Tibial nerve (tissue), 4 donors: ENCODE measurements at places on chromosomes 12 and 14.
A peak's percentile ranks its signal among the peaks of the same experiment; 100 is the strongest.

GRCh38 chr12:89468648-89469326 is 55.8 kb downstream of the GALNT4 start:
- no peak overlapping the region for H3K27ac ChIP-seq
- H3K4me3 ChIP-seq, result no peak overlapping the region
- H3K4me1 ChIP-seq, result no peaks in the 10 kb centered on the region
- no peak for DNase-seq
- H3K27me3 ChIP-seq, result no peaks in the 10 kb centered on the region

DNA sequence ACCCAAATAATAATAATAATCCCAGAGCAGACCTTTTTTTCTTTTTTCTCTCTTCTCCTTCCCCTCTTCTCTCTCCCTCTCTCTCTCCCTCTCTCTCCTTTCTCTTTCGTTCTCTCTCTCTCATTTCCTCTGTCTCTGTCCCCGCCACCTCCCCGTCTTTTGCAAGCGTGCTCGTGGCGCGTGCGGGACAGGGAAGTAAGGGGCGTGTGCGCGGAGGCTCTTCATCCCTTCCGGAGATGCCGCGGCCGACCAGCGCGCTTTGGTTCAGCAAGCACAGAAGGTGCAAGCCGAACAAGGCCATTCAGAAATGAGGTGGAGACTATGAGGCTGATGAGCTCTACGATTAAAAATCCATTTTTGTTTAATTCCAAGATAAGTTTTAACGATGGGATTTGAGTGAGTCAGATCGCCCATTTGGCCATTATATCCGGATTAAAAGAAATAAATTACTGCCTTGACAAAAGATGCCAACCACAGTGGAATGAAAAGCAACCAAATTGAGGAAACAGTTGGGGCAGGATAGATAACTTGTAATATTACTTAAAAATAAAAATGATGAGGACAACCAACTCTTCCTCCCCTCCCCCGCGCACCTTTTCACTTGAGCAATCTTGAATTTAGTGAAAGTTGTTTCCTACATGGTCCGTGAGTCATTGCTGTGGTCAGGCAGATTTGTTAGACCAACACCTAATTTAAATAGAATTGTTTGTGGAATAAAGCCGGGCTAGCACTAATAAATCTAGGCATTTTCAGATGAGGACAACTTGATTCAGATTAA is 1.2 kb upstream of the AMIGO2 start:
- H3K27me3 ChIP-seq, result no peaks in the 10 kb centered on the region
- H3K4me1 ChIP-seq, result peaks cover 13% of the 10 kb centered on the region
- peak overlapping the region; percentile 71 for H3K4me3 ChIP-seq
- H3K27ac ChIP-seq, result peak overlapping the region; percentile 61
- H3K36me3 ChIP-seq, result no peaks in the 10 kb centered on the region
- peak; percentile 41 for DNase-seq

DNA sequence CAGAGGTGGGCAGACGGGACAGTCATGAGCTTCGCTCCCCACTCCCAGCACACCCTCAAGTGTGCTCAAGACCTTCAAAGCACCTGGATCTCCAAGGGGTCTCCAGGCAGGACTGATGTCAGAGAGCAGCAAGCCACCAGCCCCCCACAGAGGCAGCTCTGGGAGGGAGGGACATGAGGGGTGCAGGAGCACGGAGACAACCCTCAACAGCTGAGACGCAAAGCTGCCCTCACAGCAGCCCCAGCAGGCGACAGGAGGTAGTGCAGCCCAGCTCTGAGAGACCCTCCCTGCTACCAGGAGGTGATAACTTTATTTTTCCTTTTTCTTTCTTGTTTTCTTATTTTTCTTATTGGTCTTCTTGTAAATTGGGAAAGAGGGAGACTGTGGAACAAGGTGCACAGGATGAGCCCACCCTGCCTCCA is 17.9 kb downstream of the SIVA1 start:
- H3K27me3 ChIP-seq, result no peaks in the 10 kb centered on the region
- H3K36me3 ChIP-seq, result no peaks in the 10 kb centered on the region
- no peak overlapping the region for H3K27ac ChIP-seq

DNA sequence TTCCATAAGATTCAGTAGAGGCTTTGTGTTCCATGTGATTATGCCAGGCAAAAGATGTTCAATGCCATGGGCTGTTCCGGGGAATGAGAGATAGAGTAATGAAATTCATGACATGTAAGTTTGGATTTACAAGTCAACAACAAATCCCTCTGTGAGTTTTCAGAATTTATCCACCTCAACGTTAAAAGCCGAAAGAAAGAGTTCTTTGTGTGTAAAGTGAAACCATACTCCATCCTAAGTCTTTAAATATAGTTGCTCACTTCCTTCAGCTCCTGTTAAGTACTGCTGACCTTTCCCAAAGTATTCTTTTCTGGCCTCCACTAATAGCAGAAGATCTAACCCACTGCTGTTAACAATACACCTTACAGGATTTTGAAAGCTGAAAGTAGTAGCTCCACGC is 190.0 kb downstream of the TMX1 start:
- H3K27me3 ChIP-seq, result no peaks in the 10 kb centered on the region
- H3K27ac ChIP-seq, result peak overlapping the region; percentile 77
- peak overlapping the region; percentile 17 for H3K4me3 ChIP-seq
- H3K4me1 ChIP-seq, result no peaks in the 10 kb centered on the region

DNA sequence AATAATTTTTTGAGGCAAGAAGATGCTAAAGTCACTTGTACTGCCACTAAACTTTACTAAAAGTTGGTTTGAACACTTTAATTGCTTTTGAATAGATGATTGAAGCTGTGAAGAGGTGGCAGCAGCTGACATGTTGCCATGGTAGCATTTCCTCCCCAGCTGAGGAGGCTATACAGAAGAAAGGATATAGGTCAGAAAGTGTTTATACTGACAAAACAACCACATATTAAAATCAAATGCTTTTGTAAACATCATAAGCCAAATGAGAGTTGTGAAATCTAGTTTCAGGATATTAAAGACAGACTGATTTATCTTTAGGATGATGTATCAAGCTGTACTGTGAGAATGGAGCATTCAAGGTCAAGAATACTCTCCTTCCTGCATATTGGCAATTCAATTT is 41.7 kb downstream of the TSPAN19 start:
- DNase-seq, result no peak
- H3K27ac ChIP-seq, result no peak overlapping the region
- H3K36me3 ChIP-seq, result no peaks in the 10 kb centered on the region
- no peak overlapping the region for H3K4me3 ChIP-seq

- H3K4me1 ChIP-seq, result no peaks in the 10 kb centered on the region
- DNase-seq, result peak; percentile 26
- H3K27ac ChIP-seq, result no peak overlapping the region
- no peaks in the 10 kb centered on the region for H3K27me3 ChIP-seq
- H3K4me3 ChIP-seq, result no peak overlapping the region
- H3K36me3 ChIP-seq, result no peaks in the 10 kb centered on the region
Observed at GRCh38 chr12:19546027-19546426, 106.7 kb downstream of the AEBP2 start.

GRCh38 chr14:20657216-20658211 is 16.0 kb upstream of the OR6S1 start:
- H3K27ac ChIP-seq, result no peak overlapping the region
- H3K4me3 ChIP-seq, result no peak overlapping the region
- H3K27me3 ChIP-seq, result no peaks in the 10 kb centered on the region
- no peaks in the 10 kb centered on the region for H3K4me1 ChIP-seq
- H3K36me3 ChIP-seq, result no peaks in the 10 kb centered on the region

- DNase-seq, result no peak
- no peak overlapping the region for H3K4me3 ChIP-seq
- no peaks in the 10 kb centered on the region for H3K36me3 ChIP-seq
Observed at GRCh38 chr12:114041136-114041535, 75.0 kb upstream of the RBM19 start.

GRCh38 chr12:115752913-115753726 is 524.4 kb downstream of the MED13L start:
- H3K27me3 ChIP-seq, result peaks cover 4% of the 10 kb centered on the region
- DNase-seq, result no peak

DNA sequence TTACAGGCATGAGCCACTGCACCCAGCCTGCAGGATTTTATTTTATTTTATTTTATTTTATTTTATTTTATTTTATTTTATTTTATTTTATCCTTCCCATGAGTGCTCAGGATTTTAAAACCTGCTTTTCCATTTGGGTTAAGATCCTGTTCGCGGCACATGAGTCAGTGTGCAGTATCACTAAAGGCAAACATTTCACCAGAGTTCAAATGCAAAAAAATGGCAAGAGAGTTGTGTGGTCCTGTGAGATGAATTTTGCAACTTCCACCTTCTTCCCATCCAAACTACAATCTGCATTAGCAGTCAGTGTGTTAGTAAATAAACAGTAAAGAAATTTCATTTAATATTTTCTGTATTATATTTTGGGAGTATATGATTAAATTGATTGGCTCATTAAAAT is 29.0 kb downstream of the MOAP1 start:
- H3K27ac ChIP-seq, result no peak overlapping the region
- no peak for DNase-seq
- no peaks in the 10 kb centered on the region for H3K36me3 ChIP-seq
- no peak overlapping the region for H3K4me3 ChIP-seq
- H3K4me1 ChIP-seq, result no peaks in the 10 kb centered on the region

DNA sequence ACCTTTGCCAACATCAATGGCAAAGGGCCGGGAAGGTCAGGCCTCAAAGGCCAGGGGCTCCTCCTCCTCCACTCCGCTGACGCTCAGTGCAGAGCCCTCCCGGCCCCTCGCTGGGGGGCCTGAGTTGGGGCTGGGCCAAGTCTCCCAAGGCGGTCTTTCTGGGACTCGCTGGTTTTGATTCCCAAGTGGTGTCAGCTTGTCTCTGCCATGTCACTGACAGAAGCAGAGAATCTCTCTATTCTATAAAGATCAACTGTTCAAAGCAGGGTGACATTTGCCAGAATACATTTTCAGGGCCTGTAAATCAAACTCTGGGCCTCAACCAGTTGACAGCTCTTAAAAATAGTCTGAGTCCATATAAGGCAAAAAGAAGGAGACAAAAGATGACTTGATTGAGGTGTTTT is 75.9 kb downstream of the CCDC88C start:
- no peaks in the 10 kb centered on the region for H3K36me3 ChIP-seq
- H3K27ac ChIP-seq, result no peak overlapping the region
- H3K27me3 ChIP-seq, result peaks cover 6% of the 10 kb centered on the region
- H3K4me1 ChIP-seq, result no peaks in the 10 kb centered on the region
- DNase-seq, result no peak

DNA sequence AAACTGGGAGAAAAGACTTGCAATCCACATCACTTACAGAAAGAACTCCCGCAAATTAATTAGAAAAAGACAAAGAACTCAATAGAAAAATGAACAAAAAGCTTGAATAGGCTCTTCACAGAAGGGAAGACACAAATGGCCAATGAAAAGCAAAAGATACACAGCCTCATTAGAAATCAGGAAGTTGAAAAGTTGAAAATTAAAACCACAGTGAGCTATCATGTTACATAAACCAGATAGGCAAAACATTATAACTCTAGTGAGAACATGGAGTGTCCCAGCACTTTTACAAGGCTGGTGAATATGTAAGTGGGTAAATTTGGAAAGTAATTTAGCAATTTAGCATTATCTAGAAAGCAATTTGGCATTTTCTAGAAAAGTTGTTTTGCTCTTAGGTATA is 158.4 kb upstream of the RASSF8 start:
- DNase-seq, result no peak
- no peaks in the 10 kb centered on the region for H3K27me3 ChIP-seq
- H3K4me3 ChIP-seq, result no peak overlapping the region
- no peaks in the 10 kb centered on the region for H3K4me1 ChIP-seq
- no peaks in the 10 kb centered on the region for H3K36me3 ChIP-seq
- H3K27ac ChIP-seq, result no peak overlapping the region

DNA sequence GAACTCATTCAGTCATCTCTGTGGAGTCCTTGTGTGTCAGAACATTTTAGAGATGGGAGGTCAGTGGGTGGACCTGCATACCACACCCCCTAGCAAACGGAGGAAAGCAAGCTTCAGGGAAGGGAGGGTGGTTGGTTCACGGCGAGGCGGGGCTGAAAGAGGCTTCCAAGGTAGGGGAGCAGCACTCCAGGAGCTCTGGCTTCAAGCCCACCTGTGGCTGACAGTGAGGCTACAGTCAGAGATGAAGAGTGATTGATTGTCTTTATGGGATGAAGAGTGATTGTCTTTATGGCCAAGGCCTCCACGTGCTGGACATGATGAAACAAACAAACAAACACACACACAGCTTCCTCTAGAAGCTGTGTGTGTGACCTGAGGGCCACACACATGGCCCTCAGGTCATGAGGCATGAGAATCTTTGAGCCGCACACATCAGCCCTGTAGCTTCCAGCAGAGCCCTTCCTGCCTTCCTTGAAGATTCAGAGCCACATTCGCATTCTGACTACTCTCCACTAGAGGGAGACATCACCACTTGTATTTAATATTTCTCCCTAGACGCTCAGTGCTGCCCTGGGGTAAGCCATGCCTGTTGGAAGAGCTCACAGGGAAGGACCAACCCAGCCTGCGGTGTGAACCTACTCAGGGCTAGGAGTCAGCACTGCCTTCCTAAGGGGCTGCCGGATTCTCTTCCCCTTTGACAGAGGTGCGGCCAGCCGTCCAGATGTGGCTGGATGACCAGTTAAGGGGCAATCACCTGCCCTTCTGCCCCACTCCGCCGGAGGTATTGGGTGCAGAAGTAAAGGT is 54.4 kb upstream of the KCNA1 start:
- H3K4me1 ChIP-seq, result peaks cover 8% of the 10 kb centered on the region
- H3K4me3 ChIP-seq, result no peak overlapping the region
- no peak overlapping the region for H3K27ac ChIP-seq
- DNase-seq, result no peak
- H3K27me3 ChIP-seq, result peaks cover 5% of the 10 kb centered on the region

- no peaks in the 10 kb centered on the region for H3K36me3 ChIP-seq
- H3K4me3 ChIP-seq, result peak within 1 kb of the TSS; percentile 49
- H3K27me3 ChIP-seq, result no peaks in the 10 kb centered on the region
Observed at GRCh38 chr12:6647083-6647604, at the start of gene ACRBP. ACRBP (minus strand) TSS chr12:6647432; CDS start chr12:6647366, 66 bp downstream.

GRCh38 chr14:23045419-23046357 is 3.7 kb downstream of the PSMB11 start:
- H3K27me3 ChIP-seq, result no peaks in the 10 kb centered on the region
- no peak overlapping the region for H3K4me3 ChIP-seq
- DNase-seq, result no peak
- no peak overlapping the region for H3K27ac ChIP-seq
- no peaks in the 10 kb centered on the region for H3K36me3 ChIP-seq
- H3K4me1 ChIP-seq, result no peaks in the 10 kb centered on the region

DNA sequence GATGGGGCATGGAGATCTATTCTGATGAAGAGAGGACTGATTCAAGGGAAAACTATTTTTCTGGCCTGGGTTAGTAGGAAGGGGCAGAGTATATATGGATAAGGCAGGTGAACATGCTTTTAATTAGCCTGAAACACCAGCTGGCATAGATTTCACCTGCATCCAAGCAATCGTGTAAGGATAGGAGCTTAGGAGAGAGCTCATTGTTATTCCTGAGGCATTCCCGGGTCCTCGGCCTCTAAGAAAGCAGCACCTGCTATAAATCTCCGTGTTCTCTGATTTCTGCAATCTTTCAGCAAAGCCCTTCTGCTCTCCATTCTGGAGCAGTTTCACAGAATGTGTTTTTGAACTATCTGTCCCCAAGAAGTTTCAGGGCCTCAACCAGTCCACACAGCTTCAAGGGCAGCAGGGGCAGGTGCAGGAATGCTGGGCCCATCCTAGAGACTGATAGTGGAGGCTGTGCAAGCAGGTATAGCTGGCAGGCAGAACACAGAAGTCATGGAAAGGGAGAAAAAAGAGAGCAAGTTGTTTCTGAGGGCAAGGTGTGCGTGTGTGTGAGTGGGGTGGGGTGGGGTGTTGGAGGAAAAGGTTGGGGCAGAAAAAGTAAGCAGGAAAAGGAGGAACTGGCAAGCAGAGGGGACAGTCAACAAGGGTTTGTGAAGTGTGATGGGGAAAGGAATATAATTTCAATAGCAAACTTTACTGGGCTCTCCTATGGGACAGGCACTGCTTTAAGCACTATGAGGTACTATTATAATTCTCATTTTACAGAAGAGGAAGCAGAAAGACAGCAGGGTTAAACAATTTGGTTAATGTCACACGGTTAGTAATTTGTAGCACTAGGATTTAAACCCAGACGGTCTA is 203.7 kb upstream of the SSTR1 start:
- no peaks in the 10 kb centered on the region for H3K27me3 ChIP-seq
- no peak overlapping the region for H3K27ac ChIP-seq
- H3K36me3 ChIP-seq, result no peaks in the 10 kb centered on the region
- H3K4me1 ChIP-seq, result no peaks in the 10 kb centered on the region
- no peak overlapping the region for H3K4me3 ChIP-seq
